ENCODE measurements at places on chromosomes 11 and 22.

DNA sequence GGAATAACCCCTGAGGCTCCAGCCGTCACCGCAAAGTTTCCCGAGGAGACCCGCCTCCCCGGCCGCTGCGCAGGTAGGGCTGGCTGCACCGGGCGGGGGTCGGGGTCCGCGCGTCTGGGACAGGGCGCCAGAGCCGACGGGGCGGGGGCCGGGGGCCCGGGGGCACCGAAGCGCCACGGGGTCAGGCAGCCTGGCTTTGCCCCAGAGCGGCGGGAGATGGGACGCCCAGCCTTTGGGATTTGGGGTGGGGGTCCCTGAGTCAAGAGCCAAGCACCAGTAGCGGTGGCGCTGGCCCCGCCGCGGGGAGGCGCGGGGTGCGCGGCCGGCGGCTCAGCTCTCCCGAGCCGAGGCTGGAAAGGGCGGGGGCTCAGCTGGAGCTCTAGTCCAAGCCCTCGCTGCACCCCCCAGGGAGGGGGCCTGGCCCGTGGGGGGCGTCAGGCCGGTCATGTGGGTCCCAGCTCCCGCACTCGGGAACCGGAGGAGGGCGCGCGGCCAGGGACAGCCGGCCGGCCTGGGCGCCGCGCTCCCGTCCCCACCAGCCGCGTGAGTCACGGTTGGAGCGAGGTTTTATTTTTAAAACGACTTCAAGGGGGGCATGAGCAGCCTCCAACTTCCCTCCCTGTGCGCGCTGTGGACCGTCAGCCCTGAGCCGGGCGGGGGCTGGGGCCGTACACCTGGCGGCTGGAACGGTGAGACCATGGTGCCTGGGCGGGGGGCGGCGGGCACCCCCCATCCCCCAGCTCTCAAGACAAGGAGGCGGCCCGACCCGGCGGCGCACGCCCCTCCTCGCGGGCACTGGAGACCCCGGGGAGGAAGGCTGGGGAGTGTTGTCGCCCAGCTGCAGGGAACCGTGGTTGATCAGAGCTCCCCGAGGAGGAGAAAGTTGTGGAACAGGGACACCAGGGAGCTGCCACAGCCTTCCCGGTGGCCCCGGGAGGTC, 626 bp downstream of the FLRT1 start:
- DNase-seq: no peak

- DNase-seq: no peak
Observed at GRCh38 chr11:95277868-95278267, 46.9 kb upstream of the SESN3 start.

DNA sequence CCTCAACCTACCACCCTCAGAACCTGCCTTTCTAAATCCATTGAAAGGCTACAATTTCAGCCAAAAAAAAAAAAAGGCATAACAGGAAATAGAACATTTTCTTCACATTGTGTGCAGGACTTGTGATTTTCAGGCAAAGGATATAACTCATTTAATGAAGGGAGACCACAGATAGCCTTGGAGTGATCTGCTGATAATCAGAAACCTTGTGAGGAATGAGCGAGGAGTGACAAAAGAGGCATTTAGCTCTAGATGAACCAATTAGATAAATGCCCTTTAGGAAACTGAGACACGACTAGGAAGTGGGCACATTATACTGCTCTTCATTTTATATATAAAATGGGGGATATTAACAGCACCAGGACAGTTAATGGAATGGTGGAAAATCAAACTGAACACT, 216.5 kb upstream of the GRIA4 start:
- DNase-seq: no peak

- DNase-seq: peak; percentile 69
Observed at GRCh38 chr11:66277471-66278362, at the start of gene CNIH2. Gene CNIH2, plus strand, starts transcription at chr11:66278175. Its CDS starts 282 bp downstream, at chr11:66278457.

- DNase-seq: no peak
Observed at GRCh38 chr22:17172029-17172833, 13.2 kb upstream of the HDHD5 start.

GRCh38 chr22:27648074-27648473, 153.5 kb downstream of the MN1 start:
- DNase-seq: no peak

GRCh38 chr22:40890881-40891280, 29.0 kb upstream of the DNAJB7 start:
- DNase-seq: no peak

DNA sequence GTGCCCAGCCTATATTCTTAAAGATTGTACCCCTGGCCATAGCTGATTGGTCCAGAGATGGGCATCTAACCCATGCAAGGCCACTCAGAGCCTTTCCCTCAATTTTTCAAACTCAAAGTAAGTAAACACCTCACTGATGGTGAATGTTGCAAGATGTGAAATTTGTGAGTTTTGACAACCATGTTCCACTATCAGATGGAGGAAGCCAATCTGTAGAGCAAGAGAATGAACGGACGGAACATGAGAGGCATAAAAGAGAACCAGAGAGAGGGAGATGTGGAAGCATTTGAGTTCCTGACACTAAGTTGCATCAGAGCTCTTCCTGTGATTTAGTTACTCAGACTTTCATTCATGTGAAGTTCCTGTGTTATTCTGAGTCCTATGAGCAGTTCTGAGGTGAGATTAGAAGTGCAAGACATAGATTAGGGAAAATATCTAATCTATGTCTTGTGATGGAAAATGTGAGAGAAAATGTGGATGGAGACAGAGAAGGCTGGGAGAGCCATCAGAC, 73.3 kb downstream of the PRSS23 start:
- no peak for DNase-seq

DNA sequence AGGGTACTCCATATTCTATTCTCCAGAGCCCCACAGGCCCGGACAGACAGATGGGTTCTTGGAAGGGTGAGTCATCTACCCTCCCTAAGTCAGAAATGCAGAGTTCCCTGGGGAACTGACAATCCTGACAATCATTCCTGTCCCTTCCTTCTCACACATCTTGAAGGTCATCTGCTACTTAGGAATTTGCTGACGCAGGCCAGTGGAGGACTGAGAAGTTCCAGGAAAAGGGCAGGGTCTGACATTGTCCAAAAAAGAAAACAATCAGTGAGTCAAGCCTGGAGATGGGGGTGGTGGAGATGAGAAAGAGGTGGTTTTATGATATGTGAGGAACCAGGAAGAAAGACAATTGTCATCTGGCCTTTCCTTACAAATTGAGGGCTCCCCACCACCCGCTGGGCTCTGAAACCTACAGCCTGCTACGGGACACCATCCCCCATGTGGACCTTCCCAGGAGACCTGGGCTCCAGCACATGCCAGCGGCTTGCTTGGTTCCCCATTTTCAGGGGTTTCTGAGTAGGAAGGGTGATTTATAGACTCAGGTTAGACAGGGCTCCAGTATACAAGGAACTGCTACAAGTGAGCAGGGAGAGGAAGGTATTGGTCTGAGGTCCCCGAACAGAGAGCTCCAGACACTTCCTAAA, 12.9 kb downstream of the CD59 start:
- DNase-seq: no peak

DNA sequence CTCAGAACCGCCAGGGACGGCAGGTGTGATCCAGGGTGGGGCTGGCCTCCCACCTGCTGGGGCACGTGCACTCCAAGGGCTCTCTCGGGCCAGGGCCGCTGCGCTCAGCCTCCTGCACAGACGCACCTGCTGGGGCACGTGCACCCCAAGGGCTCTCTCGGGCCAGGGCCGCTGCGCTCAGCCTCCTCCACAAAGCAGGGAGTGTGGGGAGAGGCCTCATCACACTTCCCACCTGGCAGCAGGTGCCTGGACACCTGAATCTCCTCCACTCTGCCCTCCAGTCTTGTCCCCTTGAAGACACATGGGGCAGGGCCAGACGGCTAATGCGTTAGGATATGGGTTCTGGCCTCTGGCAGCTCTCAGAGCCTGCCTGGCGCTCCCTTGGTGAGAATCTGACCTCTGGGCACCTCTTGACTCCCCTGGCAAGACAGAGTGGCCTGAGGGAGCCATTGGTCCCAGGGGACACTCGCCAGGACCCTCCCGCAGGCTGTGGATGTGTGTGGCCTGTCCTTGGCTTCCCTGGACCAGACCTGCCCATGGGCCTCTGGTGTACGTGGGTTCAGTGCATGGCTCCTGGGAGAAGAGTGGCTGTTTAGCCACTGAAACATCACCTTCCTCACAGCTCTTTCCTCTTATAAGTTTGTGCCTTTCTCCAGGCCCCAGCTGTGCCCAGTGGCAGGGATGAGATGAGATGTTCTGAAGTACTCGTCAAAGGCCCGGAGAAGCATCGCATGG, 73.5 kb downstream of the BRD1 start:
- no peak for DNase-seq

DNA sequence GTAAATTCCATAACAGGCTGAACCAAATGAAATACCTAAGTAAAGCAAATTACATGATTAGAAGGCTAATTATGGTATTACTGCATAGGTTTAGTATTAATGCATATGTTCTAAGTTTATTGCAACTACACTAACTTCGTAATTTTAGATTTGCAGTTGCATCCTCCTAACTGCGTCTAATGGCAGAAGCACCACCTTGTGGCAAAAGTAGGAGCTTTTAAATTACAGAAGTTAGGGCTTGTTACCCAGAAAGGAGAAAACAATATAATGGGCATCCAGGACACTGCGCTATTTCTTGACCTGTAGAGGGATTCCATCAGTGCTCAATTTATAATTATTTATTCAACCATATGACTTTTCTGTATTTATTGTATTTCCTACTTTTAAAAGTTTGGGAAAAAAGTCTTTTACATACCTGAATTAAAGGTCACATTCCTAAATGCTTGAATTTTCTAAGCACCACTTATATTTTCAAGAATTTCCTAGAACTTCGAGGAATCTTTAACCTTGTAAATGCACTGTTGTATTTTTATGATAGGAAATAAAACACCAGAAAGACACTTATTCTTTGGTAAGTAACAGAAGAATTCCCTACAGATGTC, 16.3 kb upstream of the GPR83 start:
- DNase-seq: no peak

DNA sequence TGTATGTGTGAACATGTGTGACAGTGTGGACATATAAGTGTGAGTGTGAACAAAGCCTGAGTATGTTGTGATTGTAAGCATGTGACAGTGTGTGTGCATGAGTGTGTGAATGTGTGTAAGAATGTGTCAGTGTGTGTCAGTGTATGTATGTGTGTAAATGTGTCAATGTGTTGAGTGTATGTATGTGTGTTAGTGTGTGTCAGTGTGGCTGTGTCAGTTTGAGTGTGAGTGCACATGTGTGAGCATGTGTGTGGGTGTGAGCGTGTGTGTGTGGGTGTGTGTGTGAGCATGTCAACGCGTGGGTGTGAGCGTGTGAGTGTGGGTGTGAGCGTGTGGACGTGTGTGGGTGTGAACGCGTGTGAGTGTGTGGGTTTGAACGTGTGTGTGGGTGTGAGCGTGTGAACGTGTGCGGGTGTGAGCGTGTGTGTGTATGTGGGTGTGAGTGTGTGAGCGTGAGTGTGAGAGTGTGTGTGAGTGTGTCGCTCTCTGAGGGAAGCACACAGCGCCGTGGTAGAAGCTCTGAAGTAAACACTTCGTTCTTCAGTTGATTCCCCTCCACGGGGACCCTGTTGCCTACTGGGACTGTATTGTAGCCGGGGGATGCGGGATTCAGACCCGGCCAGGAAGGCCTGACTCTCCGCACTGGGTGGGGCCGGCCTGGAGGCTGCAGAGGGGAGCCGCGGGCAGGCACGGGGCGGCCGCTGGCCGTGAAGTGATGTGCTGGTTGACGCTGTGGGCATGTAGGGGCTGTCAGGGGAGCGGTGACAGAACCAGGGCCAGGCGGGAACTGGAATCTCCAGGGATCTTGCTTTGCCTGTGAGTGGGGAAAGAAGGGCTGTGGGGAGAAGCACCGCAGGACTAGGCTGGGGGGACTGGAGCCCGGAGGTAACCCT, 21.1 kb downstream of the RPS6KA4 start:
- DNase-seq: no peak

- DNase-seq: no peak
Observed at GRCh38 chr22:46547179-46547882, 9.9 kb upstream of the CELSR1 start.

DNA sequence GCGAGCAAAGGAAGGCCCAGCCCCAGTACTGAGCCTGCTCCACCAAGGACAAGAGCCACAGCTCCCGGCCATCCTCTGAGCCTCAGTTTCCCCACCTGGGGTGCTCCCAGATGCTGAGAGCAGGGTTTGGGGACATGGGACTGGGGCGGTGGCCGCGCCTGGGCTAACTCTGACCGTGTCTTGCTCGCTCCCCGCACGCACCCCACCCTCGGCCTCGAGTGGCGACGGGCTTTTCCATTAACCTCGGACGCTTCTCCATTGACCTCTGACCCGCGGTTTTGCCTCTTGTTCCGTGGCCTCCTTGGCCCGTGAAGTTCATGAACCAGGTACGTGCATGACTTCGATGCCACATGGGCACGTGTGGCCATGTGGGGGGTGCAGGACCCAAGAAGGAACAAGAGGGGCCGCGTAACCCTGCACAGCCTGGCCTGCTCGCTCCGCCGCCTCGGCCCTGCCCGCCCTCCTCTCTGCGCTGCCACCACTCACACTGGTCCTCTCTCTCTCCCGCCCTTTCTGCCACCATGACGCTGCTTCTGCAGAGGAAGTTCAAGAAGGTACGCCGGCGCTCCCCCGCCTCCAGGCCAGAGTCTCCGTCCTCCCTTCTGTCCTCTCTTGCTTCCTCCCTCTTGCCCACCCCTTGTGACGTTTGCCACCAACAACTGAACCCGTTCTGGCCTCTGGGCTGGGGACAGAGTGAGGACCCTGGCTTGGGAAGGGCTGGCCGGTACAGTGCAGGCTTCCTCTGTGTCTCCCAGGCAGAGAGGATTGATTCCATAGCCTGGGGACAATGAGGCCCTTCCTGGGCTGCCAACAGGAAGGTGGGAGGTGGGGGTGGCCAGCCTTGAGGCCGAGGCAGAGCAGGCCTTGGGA, 6.9 kb downstream of the TNNT3 start:
- DNase-seq: no peak

GRCh38 chr11:79458709-79459108, 17.9 kb upstream of the TENM4 start:
- DNase-seq: no peak

DNA sequence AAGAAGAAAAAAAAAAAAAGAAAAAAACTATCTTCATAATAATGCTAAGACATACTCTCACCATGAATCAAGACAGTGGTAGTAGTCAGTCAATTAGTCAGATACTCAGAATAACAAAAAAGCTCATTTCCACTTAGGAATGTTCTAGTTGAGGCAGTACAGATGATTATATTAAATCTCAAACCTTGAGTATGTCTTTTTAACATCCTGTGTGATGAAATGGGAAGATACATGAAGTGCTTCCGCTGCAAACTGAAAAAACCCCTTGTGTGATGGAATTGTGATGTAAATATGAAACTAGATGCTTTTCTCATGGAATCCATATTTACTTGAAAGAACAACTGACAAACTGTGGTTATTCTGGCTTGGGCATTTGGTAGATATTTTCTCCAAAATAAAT, 13.7 kb downstream of the AMOTL1 start:
- DNase-seq: no peak

DNA sequence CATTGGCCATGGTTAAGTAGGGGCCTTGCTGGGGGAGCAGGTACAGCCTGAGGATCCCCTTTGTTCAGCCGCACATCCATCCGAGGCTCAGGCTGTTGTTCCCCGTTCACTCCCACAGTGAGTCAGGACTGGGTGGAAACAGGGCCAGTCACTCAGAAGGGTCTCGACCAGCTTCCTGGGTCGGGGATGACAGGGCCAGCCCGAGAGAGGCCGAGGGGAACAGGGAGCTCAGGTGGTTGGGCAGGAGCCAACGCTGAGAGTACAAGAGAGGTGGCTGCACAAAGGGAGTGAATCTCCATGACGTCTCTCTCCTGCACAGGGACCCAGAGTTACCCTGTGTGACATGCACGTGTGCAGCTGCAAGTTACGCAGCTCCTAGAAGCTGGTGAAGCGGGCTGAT, 97.2 kb upstream of the SHANK2 start:
- no peak for DNase-seq
